ENCODE measurements at places on chromosomes 7 and 10.

GRCh38 chr7:127391591-127392181, 822 bp downstream of the ZNF800 start:
- no peak for DNase-seq

- DNase-seq, result no peak
These were observed 12.0 kb downstream of the INPP5F start for GRCh38 chr10:119737823-119738222.

GRCh38 chr10:118500477-118501104, 94.9 kb downstream of the PRLHR start:
- no peak for DNase-seq

- no peak for DNase-seq
These were observed 3.9 kb upstream of the PVRIG start for GRCh38 chr7:100215895-100216294.

- no peak for DNase-seq
These were observed 59.8 kb downstream of the RAMP3 start for GRCh38 chr7:45217358-45217757.

DNA sequence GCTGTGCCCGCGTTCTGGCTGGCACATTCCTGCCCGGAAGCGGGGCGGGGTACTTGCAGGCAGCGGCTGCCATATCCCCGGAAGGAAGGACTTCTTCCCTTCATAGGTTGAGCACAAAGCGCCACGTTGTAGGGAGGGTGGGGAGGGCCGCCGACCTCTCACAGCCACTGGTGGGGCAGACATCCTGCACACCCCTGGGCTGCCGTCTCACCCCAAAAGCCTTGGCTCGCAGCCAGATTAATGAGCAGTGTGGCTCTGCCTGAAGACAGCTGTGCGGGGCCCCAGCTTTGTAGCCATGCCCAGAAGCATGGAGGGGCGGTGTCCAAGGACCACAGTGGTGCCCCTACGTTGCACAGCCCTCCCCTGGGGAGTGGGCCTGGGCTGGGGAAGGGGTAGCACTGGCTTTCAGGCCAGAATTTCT, 54.3 kb upstream of the DPYSL4 start:
- no peak for DNase-seq

- DNase-seq, result no peak
These were observed 72.0 kb downstream of the SLC37A3 start for GRCh38 chr7:140326116-140326928.

DNA sequence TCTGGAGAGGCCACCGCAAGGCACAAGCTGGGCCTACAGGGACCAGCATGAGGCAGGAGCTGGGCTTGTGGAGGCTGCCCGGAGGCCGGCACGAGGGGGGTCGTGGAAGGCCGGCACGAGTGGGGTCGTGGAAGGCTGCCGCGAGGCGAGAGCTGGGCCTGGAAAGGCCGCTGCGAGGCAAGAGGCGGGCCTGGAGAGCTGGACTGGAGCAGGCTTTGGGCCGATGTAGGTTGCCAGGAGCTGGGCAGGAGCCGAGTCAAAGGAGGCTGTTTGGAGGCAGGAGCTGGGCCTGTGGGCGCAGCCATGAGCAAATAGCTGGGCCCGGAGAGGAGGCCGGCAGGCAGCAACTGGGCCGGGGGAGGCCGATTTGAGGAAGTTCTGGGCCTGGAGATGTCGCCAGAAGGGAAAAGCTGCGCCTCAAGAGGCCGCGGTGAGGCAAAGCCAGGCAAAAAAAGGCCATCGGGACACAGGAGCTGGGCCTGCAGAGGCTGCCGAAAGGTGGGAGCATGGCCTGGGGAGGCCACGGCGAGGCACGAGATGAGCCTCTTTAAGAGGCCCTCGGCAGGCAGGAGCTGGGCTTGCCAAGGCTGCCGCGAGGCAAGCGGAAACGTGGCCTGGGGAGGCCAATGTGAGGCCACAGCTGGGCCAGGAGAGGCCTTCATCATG, 26.5 kb downstream of the MDH2 start:
- no peak for DNase-seq

DNA sequence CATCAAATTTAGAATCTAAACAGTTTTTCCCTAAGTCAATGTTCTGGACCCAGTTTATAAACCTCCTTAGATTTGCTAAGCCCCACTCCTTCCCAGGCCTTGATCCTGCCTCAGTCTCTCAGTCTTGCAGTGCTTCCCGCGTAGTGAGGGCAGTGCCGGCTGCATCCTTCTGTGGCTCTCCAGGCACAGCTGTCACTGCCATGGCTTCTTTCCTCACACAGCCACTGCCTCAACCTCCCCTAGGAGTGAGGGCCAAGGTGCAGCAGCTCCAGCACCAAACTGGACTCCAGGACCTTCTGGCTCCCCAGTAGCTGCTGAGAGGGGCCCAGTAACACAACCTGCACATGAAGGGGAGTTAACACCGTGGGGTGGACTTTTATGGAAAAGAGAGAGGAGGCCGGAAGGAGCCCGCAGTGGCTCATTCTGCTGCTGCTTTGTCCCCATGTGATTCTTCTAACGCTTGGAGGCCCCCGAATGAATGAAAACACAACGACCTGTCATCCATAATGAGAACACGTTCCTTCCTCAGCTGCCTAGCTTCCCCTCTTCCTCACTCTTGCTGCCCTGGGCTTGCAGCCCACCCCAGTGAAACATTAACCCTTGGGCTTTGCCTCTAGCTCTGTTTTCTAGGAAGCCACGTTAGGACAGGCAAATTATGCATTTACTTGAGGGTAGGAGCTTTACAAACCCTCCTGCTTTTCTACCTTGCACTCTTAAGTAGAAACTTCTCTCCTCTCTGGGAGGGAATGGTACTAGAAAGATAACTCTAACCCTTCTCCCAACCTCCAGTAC, 16.0 kb upstream of the UBE2H start:
- no peak for DNase-seq

GRCh38 chr7:55469721-55470120, 102.6 kb downstream of the VOPP1 start:
- no peak for DNase-seq

GRCh38 chr7:87816389-87816788, 59.8 kb downstream of the SLC25A40 start:
- DNase-seq, result no peak

DNA sequence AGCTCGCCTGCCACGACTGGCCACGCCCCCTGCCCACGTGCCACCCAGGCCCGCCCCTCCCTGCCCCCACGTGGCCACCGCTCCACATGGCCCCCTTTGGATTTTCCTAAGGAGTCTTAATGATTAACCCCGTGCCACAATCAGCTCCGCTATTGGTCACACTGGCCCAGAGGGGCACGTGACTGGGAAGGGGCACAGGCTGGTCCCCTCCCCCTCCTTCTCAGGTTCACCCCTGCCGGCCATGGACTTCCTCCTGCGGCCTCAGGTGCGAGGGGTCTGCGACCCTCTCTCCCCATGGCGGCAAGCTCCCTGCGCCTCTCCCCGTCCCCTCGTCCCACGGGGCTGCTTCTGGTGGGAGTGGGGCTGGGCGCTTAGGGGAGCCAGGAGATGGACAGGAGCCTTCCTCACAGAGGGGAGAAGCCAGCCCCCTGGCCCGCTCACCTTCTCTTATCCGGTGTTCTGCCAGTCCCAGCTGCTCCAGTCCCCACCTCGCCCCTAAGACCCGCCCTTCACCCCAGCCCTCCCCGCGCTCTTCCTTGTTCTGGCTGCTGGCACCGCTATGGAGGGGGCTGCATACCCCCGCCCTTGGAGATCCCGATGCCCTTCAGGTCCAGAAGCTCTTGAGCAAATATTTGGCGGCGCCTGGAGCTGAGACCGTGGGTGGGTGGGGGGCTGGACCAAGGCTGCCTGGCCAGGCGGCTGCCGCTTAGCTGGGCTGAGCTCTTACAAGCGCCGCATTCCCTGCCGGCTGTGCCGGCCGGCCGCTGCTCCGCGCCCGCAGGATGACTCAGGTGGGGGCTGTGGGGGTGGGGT, 3.2 kb downstream of the SLC4A2 start:
- DNase-seq, result no peak

- no peak for DNase-seq
These were observed 186.8 kb upstream of the AUTS2 start for GRCh38 chr7:69411466-69411865.

DNA sequence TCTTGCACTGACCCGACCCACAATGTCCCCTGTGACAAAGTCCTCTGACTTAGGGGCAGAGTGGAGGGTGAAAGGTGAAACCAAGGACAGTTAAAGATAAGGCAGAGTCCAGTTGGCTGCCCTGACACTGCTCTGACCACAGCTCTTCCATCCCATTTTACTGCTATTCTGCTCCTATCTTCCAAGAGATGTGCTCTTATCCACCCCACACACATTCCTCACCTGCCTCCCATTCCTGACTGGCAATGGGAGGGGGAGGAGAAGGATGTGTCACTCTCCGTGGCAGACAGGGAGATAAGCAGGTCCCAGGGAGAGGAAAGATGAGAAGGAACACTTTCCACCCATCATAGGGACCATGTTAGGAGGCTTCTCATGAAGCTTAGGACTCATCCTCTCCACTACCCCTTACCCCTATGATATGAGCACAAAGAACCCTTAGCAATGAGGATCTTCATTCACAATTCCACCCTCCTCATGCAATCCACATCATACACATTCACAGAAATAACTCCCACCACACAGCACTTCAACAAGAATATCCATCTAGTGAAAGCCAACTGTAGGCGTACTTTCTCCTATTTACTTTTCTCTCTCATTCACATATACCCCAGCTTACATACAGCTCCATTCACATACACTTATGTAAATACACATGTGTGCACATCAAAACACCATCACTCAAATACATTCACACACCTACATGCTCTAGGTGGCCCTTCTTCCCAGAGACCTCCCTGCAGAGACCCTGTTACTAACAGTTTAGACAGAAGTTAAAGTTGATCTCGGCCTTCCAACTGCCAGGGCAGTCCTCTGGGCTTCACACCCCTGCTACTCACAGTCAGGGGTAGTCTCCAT, 6.6 kb downstream of the SYNPO2L start:
- DNase-seq, result no peak

GRCh38 chr7:14950013-14950412, 47.5 kb upstream of the DGKB start:
- no peak for DNase-seq

GRCh38 chr7:77665161-77665560, 31.1 kb upstream of the RSBN1L start:
- DNase-seq, result no peak

DNA sequence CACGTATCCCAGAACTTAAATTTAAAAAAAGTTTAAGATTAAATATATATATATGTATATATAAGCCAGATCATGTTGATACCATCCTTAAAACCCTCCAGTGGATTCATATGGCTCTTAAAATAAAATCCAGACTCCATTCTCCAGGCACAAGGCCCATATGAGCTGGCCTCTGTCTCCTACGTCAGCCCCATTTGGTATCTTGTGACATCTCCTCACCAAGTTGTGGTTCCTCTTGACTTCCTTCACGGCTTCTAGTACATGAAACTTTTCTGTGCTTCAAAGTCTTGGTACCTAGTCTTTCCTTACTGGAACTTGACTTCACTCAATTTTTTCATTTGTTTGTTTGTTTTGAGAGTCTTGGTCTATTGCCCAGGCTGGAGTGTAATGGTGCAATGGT, 61.3 kb downstream of the PRLHR start:
- no peak for DNase-seq

DNA sequence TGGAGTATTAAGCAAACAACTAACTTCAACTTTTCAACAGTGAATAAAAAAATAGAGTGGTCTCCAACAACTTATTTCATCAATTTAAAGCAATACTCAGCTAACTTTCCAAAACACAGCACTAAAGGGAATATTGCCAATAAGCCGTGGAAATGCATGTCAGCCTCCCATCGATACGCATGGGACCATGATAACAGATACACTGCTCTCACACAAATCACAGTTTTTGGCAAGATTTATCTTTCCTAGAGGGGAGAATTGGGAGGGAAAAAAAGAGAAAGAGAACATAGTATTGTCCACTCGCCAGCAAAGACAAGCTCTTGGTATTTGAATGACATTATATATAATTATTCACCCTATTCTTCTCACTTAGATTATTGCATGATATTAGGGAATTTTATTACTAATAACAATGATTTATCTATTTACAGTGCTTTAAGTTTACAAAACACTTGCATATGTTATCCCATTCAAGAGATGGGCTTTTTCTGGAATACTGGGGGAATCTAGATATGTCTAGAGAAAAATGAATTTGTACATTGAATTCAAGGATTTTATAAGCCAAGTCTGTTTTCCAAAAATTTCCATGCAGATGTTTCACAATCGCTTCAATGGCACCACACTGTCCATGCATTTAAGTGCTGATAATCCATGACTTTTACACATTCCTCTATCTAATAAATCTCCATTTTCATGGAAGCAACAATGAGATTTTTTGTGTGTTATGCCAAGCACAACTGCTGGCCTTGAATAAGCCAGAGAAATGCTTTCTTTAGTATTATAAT, 194.0 kb upstream of the MGMT start:
- DNase-seq, result no peak

DNA sequence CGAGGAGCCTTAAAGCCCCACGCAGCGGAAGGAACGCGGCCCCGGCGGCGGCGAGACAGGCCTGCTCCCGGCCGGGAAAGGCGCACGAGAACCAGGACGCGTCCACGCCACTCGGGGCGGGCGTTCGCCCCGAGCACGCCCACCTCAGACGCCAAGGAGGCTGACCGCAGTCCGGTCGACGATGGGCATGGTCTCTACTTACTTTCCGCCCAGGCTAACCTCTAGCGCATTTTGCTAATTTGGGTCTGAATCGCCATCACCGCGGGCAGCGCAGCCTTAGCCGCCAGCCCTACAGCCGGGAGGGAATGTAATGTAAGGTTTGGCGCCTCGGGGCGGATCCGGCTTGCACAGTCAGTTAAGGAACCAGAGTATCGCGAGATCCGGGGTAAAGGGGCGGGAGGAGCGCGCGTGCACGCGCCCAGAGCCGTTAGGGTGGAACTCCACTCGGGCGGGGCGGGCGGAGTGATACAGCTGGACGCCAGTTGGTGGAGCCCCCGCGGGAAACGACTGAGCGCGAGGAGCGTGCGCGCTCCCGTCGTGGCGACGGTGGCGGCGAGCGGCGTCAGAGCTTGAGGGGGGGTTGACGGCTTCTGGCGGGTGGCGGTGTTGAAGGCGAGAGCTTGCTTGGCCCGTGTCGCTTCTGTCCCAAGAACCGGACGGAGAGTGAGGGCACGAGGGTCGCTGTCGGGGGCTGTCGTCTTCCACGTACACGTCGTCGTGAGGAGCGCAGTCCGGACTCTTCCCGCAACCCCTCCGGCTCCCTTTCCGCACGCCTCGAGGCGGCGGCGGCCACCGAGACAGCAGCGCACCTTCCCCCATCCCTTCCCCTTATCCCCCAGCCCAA, at the start of gene LUC7L2:
TSS of gene LUC7L2 (plus strand) at position 529 of the 844 bp plus-strand sequence. CDS start 368 bp downstream, outside the sequence.
- peak; percentile 99 for DNase-seq

Data from omental fat pad (tissue), 4 donors.